Stimulated activated CD8-positive, alpha-beta memory T cell treated with anti-CD3 and anti-CD28 coated beads, Interleukin-7, amount 100 ng/mL, for 1 hour (primary cell): ENCODE measurements at places on chromosomes 3 and 15.

GRCh38 chr3:122745369-122746021 is 48.1 kb downstream of the HSPBAP1 start:
- DNase-seq = no peak

GRCh38 chr15:72907733-72908132 is 124.2 kb upstream of the ADPGK start:
- no peak for DNase-seq

GRCh38 chr15:67745073-67746006 is 80.0 kb upstream of the SKOR1 start:
- DNase-seq = no peak

DNA sequence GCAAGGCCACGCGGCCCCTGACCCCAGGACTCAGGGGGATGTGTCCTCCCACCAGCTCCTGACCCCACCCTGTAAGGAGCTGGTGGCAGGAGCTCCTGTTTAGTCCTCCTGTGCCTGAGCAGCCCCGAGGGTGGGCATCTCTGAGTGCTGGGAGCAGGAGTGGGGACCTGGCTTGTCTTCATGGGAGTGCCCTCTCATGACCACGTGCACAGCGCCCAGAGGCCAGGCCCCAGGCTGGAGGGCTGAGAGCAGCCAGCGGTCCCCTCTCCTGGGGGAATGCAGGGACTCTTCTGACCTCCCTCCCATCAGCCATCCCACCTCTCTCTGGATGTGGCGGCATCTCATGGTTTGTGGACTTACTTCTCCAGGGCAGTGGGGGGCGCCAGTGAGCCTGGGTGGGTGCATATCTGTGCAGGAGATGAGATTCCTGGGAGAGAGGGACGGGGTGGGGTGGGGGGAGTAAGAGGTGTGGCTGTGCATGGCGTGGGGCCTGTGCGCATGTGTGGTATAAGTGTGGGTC is 205.6 kb downstream of the TBC1D2B start:
- DNase-seq = no peak

GRCh38 chr15:74525309-74525708 is 15.7 kb upstream of the ARID3B start:
- no peak for DNase-seq

- DNase-seq = no peak
Observed at GRCh38 chr3:164004205-164004604, 1074.1 kb downstream of the SI start.

- DNase-seq = no peak
Observed at GRCh38 chr3:8136553-8136952, 365.1 kb upstream of the LMCD1 start.

DNA sequence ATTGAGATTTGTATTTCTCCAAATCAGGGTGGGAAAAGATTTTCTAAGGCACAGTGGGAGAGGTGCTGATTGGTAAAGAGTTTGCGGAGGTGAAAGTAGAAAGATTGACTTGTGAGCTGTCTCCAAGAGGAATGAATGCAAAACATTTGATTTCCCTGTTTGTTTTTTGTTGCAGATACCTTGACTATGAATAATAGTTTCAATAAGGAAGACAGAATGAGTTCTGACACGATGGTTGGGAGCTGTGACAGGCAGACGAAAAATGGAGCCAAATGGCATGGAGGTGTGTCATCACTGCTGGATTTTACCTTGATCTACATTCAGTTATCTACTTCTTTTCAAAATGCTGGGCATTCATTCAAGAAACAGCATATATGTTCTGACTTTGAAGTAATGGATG is 145.1 kb downstream of the NFKBIZ start:
- no peak for DNase-seq

DNA sequence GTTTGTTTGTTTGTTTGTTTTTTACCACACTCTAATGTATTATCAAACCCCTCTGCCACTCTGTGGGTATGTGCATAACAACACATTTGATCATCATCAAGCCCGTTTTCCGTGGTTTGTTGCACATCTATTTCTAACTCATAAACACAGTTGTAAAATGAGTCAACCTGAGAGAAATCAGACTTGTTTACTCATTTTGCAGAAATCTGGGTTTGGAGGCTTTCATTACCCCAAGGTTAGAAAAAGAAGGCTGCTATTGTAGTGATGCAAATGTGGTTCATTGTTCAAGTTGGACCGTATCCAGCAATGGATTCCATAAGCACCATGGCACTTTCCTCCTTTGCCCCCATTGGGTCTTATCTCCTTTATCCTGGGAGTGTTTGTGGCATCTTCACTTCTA is 353.2 kb upstream of the SOX2 start:
- no peak for DNase-seq

GRCh38 chr3:39808467-39809180 is 785 bp upstream of the MYRIP start:
- no peak for DNase-seq

- no peak for DNase-seq
Observed at GRCh38 chr15:59791079-59791478, 102.0 kb upstream of the BNIP2 start.

GRCh38 chr3:155078711-155079467 is 1.2 kb upstream of the MME start:
- no peak for DNase-seq

DNA sequence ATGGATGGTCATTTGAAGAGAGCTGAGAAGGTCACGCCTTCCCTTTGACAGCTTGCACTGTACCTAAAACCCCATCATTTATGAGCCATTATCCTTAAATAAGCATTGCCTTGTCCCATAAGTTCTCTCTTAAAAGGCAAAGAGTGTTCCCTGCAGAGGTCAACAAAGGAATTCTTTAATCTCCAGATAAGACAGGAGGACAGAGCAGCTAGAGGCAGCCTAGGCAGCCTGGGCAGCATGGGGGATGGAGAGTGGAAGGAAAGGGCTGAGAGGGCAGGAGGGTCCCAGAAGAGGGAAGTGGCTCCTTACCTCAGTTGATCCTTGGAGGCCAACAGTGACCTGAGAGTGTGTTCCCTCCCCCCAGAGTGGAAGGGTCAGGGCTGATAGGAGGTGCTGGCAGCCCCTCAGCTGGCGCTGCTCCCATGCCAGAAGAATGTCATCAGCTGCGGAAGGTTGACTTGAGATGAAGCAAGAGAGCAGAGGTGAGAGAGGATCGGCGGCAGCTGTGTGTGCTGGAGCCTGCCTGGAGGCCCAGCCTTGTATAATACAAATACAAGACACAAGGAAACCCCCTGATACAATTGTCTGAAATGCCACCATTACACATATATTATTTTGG is 12.8 kb downstream of the KBTBD13 start:
- DNase-seq = no peak

DNA sequence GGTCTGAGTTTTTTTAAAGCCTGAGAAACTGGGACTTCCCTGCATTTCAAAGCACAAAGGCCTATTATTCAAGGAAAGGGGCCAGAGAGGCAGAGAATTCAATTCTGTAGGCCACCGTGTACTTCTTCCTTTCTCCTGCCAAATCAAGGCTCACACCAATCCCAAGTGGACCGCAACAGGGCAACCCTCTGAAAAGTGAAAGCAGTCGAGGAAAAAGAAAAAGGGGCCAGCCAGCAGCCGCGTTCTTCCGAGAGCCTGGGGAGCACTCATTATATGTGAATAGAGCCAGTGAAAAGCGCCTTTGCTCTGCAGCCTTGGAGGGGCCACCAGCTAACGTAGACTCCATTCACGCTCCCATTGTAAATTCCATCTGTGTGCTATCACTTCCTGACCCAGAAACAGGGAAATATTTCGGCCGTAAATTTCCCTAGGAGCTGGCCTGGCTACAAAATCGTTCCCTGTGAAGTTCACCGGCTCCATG is 45.9 kb upstream of the THUMPD3 start:
- DNase-seq = no peak

GRCh38 chr3:45612918-45613602 is 18.5 kb downstream of the LIMD1 start:
- no peak for DNase-seq

- DNase-seq = no peak
Observed at GRCh38 chr3:111621535-111621934, 26.4 kb upstream of the ZBED2 start.

- no peak for DNase-seq
Observed at GRCh38 chr3:71978150-71978721, 193.3 kb upstream of the PROK2 start.

DNA sequence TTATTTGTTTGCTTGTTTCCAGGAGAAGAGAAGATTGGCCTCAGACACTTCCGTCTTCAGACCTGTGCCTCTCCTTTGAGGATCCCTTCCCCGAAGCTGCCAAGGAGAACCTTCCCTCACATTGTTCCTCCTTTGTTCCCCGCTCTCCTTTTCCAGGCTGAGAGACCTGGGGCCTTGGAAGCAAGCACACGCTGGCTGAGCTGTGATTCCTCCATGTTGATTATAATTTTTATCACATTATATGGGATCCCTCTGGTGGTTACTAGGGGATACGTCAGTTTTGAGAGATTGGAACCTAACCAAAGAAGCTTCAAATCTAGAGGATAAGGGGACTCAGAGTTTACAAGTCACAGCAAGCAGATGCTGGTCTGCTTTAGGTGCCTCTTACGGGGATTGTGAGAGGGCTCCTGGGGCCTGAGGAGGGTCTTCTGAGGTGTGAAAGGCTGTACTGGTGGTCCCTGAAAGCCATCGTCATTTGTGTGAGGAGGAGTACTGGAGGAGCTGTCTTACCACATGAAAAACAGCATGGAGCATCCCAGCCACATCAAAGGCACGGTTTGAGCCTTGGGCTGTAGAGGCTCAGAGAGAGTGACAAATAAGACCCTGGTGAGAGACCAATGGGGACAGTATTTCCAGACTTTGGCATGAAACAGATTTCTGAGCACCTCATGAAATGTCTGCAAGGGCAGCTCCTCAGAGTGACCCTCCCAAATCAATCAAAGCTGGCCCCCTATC is 760.1 kb upstream of the CFAP20DC start:
- no peak for DNase-seq

GRCh38 chr15:42332331-42332730 is 27.0 kb upstream of the CAPN3 start:
- no peak for DNase-seq
